ENCODE measurements at places on chromosomes 1 and 21.

DNA sequence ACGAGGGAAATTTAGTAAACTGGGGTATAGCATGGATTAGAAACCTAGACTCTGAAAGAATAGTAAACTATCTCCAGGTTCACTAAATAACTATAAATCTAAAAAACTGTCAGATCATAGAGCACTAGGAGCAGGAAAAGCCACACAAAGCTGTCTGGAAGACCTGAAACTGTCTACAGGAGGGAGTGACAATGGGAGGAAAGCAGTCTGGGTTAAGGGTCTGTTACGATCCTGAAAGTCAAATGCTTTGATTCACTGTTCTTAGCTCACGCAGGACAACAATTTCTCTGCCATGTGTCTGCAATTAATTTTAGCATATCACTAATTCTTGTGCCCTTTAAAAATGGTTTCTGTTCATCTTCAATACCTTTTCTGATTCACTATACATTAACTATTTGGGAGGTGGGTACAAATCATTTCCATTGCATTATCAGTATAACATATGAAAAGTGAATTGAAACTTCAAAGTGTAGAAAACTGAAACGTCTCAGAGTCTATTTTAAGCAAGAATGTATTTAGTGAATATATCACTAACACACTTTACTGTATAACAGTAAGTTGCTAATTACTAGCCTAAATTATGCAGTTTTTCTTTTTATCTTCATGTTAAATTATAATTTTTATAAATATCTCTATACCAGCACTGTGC is 18.4 kb downstream of the CEP170 start:
- no peak for DNase-seq

DNA sequence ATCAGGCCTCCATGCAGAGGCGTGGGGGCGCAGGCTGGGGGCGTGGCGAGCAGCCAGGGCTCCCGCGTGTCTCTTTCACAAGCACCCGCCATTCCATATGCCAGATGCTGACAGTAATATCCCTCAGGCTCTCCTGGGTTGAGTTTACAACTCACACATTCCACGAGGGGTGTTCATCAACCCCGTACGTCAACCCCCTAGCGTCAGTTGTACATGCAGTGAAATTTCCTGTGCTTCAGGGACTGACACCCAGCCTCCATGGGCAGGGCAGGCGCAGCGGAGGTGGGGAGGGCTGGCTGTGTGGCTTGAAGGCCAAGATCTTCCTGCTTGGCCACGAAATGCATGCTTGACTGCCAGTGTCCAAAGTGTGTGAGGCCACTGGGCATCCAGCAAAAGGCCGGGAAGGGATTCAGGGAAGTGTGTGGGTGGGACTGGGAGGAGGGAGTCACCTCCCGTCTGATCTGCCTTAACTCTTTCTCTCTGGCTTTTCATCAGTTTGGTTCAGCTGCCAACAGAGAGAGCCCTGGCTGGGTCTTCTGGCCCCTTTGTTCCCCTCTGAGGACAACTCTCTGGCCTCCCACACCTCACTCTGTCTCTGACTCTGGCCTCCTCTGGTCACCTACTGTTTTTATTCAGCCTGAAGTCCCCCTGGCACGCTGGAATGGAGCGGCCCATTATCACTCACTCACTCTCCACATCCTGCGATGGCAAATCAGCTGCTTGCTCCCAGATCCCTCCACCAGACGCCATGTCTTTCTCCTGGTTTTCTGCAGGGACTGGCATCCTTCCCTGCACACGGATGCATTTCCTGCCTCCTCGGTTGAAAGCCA is 33.8 kb downstream of the CLIC6 start:
- DNase-seq = no peak

DNA sequence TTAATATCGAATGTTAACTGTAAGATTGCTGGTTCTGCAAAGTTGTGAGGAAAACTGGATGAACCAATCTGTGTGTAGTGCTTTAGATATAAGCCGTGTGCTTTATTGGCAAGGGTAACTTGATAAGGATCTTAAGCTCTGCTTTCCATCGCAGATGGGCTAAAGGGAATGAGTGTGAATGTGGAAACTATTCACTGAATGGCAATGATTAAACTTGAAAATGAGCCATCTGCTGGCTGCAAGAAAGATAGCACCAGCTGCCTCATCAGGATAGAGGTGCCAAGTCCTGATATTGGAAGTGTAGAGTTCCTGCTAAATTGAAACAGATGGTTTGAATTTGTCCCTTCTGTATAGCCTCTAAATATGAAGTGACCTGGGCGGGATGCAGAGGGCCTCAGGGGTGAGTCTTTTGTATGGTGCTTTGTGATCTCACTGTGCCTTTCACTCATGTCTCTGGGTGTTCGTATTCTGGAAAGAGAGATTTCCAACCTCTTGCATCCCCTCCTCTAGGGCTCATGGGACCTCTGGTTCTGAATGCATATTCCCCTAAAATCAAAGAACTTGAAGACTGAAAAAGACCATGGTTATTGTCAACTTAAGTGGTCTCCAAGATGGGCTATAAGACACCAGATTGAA is 9.2 kb downstream of the FCRL3 start:
- peak; percentile 5 for DNase-seq

- no peak for DNase-seq
Observed at GRCh38 chr21:46618738-46619379, 14.0 kb upstream of the S100B start.

DNA sequence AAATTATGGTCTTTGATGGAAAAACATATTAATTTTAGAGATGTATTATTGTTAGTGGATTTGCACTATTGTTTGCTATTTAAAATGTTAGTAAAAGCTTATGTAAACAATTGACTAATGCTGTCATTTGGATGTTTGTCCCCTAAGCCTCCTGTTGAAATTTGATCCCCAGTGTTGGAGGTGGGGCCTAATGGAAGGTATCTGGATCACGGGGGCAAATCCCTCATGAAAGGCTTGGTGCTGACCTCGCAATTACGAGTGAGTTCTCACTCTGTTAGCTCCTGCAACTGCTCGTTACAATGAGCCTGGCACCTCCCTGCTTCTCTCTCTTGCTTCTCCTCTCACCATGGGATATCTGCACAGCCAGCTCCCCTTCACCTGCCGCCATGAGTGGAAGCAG is 14.3 kb downstream of the TMEM35B start:
- no peak for DNase-seq

DNA sequence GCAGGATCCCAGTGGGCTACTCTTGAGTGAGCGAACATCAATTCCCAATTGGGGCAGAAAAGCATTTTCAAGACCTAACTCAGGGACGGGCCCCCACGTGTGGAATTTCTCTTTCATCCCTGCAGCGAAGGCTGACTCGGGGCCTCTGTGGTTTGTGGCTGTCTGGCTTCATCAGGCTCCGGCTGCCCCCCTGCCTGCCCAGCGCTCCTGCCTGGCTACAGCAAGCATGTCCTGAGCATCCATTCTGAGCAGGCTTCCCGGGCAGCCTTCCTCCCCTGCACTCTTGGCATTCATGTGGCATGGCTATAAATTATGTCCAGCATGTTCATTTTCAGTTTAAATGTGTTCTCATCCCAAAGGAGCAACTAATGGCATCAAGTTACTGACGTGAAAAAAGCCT is 588.1 kb downstream of the KIF26B start:
- no peak for DNase-seq
